ENCODE measurements at places on chromosomes 1 and 21. TPM values are rescaled to one million over a fixed set of nuclear protein-coding genes. Genes with fewer than 3 reads are reported as not detected.

OLIG2 gene
- not detected for total RNA-seq

- no peak for DNase-seq
Measured at GRCh38 chr1:233253832-233254331, 41.6 kb downstream of the PCNX2 start.

GRCh38 chr1:234769986-234770795, 160.2 kb upstream of the IRF2BP2 start:
- no peak for DNase-seq

- no peak for DNase-seq
Measured at GRCh38 chr1:226571893-226572292, 23.3 kb downstream of the STUM start.

DNA sequence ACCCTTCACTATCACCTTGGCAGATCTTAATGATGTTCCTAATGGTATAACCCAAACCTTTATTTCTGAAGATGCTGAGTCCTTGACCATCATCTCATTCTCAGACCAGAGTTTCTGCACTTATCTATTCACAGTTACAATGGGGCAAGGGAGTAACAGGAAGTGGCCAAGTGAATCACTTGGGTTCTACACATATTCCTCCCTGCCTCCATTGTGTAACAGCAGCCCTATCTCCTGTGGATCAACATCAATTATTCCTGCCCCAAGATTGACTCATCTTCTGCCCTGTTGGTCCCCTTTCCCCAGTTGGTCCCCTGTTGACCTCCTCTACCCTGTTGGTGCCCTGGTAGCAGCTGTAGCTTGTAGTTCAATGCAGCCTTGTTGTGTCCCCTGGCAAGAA, 10.3 kb upstream of the S100A7 start:
- DNase-seq: no peak

KRTAP10-9 gene
- not detected for total RNA-seq

GRCh38 chr1:10070206-10070605, 37.4 kb downstream of the UBE4B start:
- no peak for DNase-seq

GRCh38 chr1:238647877-238648276, 738.5 kb upstream of the CHRM3 start:
- DNase-seq: peak; percentile 97

C1orf216 gene
- total RNA-seq: 30.5 TPM

- no peak for DNase-seq
Measured at GRCh38 chr1:164325786-164326185, 233.2 kb upstream of the PBX1 start.

TNFRSF8 gene
- 0.19 TPM for total RNA-seq

DNA sequence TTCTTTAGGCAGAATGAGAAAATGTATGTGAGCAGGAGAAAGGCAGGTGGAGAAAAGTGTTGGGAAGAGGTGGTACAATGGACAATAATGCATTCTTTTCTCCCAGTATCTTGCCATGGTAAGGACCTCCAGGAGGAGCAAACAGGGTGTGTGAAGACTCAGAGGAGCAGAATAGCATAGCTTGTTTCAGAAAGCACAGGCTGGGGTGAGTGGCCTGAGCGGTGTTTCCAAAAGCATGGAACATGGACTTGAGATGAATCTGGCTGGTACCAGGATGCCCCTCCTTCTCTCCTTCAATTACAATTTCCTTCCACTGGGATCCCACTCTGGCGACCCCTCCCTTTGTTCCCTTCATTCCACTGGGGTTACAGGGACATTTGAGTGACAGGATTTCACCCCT, 123.4 kb upstream of the TNR start:
- DNase-seq: no peak

DNA sequence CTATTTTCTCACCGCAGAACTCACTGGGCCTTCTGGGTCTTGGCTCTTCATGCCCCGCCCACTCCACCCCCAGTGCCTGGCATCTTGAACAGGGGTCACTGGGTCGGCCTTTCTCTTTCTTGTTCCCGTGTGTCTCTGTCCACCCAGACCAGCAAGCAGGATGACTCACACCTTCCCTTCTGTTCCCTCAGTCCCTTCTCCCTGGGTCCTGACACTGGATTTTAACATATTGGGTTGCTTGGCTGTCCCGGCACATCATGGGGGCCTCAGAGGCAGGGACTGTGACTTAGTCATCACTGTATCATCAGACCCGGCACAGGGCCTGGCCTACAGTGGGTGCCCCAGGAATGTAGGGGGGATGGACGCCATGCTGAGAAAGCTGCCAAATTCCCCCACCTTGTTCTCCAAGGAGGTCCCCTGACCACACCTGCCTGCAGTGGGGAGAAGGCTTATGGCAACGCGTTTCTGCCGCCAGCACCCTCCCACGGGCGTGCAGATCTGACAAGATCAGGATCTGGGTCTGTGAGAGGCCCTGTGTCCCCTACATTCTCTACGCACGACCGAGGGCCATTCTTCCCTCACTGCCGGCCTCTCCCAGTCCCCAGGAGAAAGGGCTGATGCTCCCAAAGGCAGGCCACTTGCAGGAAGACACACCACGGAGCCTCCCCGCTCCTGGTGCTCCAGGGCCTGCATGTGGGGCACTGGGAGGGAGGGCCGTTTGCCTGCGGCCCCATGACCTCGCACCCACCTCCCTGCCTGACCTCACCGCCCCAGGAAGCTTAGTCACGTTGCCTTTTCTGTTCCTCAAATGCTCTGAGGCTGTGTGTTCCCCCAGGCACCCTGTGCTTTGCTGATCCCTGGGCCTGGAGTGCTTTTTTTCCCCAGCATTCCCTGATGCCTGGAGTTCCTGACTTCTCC, 157.2 kb upstream of the TMEM51 start:
- DNase-seq: peak; percentile 94

HPCAL4 gene
- 3.1 TPM for total RNA-seq

GRCh38 chr1:209875515-209875914, 47.7 kb downstream of the UTP25 start:
- DNase-seq: peak; percentile 88

GRCh38 chr1:40929155-40929554, 50.3 kb upstream of the CTPS1 start:
- DNase-seq: peak; percentile 44

DNA sequence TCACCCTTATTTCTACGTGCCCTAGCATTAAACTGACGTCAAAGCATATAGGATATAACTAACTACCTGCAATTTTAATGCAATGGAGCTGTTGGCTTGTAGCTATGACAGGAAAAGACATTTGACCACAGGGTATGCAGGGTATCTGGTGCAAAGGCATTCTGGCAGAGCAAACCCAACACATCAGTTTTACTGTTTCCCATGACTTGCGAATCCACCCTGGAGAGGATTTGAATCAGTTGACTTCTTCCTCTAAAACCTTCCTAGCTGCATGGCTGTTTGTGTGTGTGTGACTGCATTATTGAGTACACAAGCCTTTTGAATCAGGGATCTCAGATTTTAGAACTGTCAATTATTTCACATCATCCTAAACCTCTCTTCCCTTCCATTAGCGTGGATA, 41.7 kb upstream of the SYT14 start:
- no peak for DNase-seq

SRP9 gene
- 426 TPM for total RNA-seq

GPR37L1 gene
- not detected for total RNA-seq

TMEM81 gene
- 1.4 TPM for total RNA-seq

DNA sequence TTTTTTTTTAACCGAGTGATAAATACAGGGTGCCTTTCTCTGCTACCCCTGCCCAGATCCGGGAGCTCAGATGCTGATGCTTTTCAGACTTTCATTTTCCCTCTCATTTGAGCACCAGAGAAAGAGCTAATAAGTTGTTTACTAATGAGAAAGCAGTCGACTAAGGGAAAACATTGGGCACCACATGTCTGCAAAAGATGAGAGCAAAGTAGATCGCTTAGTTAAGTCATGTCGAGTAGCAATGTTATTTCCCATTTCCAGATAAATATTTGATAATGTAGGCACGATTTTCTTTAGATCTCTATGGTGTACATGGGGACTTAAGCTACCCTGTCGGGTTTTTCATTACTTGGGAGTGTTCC, 1.2 kb downstream of the PKN2 start:
- DNase-seq: no peak

OR2AK2 gene
- not detected for total RNA-seq

PCNT gene
- total RNA-seq: 40.8 TPM

KCNH1 gene
- total RNA-seq: 6.0 TPM

LIPI gene
- total RNA-seq: not detected

FHAD1 gene
- total RNA-seq: not detected

DNA sequence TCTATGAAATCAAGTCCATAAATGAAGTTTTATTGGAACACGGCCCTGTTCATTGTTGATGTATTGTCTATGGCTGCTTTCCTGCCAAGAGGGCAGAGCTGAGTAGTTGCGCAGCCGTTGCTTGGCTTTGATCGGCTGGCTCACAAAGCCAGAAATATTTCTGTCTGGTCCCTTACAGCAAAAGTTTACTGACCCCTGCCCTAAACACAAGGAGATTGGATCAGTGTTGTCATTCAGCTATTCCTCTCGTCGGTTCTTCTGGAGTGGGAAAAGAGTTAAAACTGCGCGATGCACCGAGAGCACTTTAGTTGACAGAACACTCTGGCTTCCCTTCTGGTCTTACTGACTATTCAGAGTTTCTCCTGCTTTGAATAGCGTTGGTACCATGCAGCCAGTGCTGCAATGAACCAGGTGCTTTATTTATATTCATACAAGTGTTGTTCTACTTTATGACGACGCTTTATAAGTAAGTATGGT, 868 bp downstream of the ZBTB40 start:
- DNase-seq: peak; percentile 35

DNA sequence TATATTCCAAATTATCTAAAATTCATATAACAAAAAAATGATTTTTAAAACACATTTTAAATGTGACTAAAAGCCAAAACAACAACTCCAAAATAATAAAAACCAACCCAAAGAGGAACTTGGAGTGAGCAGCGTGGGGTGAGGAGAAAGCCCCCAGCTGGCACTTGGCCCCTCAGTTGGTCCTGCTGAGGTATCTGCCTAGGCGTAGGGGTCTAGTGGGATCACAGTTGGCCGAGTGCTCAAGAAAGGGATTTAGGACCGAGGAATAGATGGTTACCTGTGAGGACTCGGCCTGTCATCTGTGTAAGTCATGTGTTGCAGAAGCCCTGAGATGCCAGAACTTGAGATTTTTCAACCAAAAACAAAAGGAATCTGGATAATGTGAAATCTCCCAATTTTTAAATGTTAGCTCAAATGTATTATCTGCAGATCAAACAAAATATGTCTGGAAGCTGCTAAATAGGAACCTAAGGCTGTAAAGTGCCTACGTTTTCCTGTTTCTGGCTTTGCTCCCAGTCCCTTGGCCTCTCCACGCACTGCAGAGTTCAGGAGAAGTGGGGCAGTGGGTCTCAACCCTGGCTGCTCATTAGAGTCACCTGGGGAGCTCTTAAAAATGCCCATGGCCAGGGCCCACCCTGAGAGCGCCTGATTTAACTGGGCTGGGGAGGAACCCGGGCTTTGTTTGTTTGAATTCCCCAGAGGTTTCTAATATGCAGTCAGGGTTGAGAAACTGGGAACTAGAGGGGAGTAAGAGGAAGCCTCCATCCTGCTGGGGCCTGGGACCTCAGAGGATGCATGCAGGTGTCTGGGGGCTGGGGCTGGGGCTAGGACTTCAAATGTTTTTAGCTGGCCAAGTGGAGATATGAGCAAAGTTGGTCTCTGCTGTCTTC, 38.5 kb upstream of the LDLRAP1 start:
- no peak for DNase-seq

GRCh38 chr1:40895601-40896000, 33.4 kb upstream of the CITED4 start:
- no peak for DNase-seq

UBE2U gene
- not detected for total RNA-seq

- no peak for DNase-seq
Measured at GRCh38 chr1:156467385-156467784, 33.2 kb downstream of the MEF2D start.

BTBD8 gene
- 3.4 TPM for total RNA-seq

DNA sequence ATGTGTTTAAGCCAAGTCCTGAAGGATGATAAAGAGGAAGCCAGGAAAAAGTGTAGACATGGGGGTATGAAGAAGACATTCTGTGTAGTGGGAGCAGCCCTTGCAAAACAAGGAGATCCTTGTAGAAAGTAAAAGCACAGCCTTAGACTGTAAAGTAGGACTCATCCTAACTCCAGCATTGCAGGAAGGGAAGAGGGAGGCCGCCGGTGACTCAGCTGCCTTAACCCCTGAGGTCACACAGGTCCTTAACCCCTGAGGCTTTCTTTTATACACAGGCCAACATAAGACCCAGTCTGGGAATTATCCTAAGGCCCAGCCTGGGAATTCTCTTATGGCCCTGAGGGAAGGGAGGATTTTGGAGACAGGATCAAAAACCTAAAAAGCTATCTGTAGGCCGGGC, 18.0 kb downstream of the PGM1 start:
- DNase-seq: peak; percentile 41

ERG gene
- not detected for total RNA-seq

- DNase-seq: no peak
Measured at GRCh38 chr1:51443555-51443954, 75.5 kb downstream of the EPS15 start.

- DNase-seq: no peak
Measured at GRCh38 chr21:35911412-35912191, 148.7 kb downstream of the SETD4 start.

DNA sequence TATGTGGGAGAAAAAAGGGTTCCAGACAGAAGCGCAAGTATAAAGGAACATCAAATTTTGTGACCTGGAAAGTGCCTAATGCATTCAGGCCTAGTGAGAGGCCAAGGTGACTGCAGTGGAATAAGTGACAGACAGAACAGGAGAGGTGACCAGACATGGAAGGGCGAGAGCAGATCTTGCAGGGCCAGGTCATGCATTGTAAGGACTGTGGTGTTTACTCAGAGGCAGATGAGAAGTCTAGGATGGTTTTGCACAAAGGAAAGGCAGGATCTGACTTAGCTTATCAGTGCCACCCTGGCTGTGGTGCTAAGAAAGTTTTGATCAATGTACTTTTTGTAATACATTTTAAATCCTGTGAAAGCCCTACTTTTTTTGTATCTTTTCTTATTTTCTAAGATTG, 34.1 kb upstream of the AHCYL1 start:
- no peak for DNase-seq

- no peak for DNase-seq
Measured at GRCh38 chr1:173222149-173223030, 15.3 kb upstream of the TNFSF4 start.

PRR9 gene
- not detected for total RNA-seq

C1orf74 gene
- 3.1 TPM for total RNA-seq

- peak; percentile 37 for DNase-seq
Measured at GRCh38 chr1:1306070-1306660, 1.6 kb downstream of the ACAP3 start.

GRCh38 chr1:205610901-205611466, 20.8 kb downstream of the ELK4 start:
- no peak for DNase-seq

GRCh38 chr1:61226791-61227567, 144.6 kb downstream of the NFIA start:
- no peak for DNase-seq
